ENCODE measurements at places on chromosomes 3 and 15.
A peak's percentile ranks its signal among the peaks of the same experiment; 100 is the strongest.

DNA sequence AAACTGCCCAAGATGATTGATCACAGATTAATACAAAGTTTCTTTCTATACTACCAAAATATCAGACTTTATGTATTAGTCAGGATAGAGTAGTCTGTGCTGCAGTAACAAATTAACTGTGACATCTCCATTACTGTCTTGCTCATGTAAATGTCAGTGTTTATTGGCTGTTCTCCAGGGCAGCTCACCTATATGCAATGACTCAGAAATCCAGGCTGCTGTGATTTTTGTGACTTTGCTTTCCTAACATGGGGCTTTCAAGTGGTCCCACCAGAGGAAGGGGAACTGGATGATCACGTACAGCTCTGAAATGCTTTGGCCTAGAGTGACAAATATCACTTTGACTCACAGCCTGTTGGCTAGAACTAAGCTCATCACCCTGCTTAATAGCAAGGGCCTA lies 12.9 kb downstream of the PLS1 start:
- DNase-seq: no peak

DNA sequence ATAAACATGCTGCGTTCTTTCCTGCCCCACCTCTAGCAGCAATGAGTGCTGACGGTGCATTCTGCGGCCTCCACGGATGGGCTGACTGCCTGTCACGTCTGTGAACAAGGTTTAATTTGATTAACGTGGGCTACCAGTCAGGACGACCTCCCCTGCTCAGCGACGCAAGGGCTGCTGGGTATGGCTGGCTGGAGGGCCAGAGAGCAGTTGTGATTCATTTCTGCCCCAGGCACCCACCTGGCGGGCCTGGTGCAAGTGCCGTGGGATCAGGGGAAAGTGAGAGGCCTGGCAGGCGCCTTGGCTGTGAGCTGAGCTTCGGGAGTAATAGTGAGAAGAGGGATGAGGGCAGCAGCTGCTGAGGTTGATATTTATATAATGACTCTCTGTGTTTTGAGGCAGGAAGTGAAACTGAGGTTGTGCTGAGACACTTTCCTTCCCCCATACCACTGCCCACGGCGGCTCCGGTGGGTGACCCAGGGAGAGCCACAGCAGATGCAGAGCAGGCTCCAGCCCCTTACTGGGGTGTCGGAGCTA lies 190.4 kb upstream of the BCL6 start:
- DNase-seq: no peak

- DNase-seq: peak; percentile 36
These were observed 716 bp downstream of the SMC4 start for GRCh38 chr3:160400030-160400701.

DNA sequence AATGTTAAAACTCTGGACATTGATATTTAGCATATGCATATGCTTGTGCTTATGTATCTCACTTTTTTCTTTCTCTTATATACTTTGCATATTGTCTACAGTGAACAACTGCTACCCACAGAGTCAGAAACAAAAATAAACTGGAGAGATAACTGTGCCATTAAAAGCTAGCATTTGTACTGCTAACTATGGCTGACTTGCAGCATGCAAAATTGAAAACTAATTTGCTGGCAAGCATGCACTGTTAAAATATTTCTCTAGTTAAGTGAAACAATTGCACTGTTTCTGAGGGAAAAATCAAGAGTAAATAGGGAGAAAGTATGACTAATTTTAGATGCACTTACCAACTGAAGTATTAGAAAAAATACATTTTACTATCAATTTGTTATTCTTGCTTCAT lies 177.8 kb downstream of the CBLB start:
- DNase-seq: no peak

- DNase-seq: no peak
These were observed 161.2 kb downstream of the MINAR1 start for GRCh38 chr15:79593119-79593869.

GRCh38 chr3:159807137-159808040 lies 181.2 kb upstream of the IL12A start:
- DNase-seq: no peak

- DNase-seq: no peak
These were observed 136.5 kb downstream of the SSR3 start for GRCh38 chr3:156418428-156418827.

GRCh38 chr15:28896951-28897350 lies 11.2 kb downstream of the APBA2 start:
- no peak for DNase-seq

DNA sequence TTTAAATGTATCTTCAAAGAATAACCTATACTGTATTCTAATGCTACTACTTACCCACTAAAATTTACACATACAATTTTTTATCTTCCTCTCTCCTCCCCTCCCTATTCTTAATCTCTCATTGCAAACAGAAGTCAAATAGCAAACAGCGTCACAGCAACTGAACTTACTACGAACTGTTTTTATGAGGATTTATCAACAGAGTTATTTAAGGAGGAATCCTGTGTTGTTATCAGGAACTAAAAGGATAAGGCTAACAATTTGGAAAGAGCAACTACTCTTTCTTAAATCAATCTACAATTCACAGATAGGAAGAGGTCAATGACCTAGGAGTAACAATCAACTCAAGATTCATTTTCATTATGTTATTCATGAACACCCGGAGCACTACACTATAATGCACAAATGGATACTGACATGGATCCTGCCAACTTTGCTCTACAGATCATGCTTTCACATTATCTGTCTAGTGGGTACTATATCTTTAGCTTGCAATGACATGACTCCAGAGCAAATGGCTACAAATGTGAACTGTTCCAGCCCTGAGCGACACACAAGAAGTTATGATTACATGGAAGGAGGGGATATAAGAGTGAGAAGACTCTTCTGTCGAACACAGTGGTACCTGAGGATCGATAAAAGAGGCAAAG lies 984 bp downstream of the FGF7 start:
- no peak for DNase-seq

- no peak for DNase-seq
These were observed 1.3 kb upstream of the AEN start for GRCh38 chr15:88619796-88620195.

GRCh38 chr15:69253156-69253555 lies 45.6 kb upstream of the PAQR5 start:
- no peak for DNase-seq

DNA sequence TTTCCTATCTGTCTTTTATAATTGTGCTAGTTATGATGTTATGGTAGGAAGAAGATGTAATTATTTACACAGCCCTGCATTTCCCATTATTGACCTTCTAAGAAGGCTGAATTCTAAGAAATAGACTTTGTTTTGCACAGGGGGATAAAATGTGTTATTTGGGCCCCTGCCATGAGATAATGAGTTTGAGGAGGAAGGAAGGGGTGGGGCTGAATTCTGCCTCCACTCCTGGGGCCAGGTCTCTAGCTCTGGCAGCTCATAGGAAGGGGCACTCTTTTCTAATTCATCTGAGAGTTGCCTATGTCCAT lies 69.2 kb upstream of the GOLGA8B start:
- DNase-seq: no peak

GRCh38 chr3:32240159-32240545 lies 1.7 kb downstream of the CMTM8 start:
- peak; percentile 6 for DNase-seq

- DNase-seq: no peak
These were observed 2.1 kb downstream of the RPP25 start for GRCh38 chr15:74954515-74954914.

DNA sequence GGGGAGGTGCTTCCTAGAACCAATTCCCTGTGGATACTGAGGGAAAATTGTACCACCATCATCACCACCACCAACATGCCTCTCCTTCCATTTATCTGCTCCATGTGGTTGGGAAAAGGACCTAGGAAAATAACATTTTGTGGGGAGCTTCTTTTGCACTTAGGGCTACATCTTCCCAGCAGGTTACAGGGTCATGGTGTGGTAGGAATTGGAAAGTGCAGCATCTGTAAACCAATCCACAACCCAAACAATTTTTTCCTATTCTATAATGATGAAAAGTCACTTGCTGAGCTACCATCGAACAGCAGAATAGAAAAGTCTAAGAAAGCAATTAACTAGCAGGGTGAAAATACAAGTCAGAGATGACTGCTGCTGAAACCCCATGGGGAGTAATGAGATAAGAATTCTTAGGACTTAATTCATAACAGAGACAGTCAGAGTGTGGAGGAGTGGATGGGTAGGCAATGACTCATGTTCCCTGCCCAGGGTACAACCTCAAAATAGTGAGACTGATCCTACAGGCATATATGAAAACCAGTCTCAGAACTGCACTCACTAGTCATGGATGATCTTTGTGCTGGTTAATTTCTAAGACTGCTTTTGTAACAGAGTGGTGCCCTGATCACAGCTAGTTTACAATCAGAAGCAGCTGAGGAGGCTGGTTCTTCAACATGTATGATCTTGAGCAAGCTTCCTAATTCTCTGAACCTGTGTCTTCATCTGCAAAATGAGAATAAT lies 38.1 kb upstream of the LEKR1 start:
- DNase-seq: no peak

GRCh38 chr3:185341616-185342458 lies 21.1 kb upstream of the MAP3K13 start:
- DNase-seq: no peak

DNA sequence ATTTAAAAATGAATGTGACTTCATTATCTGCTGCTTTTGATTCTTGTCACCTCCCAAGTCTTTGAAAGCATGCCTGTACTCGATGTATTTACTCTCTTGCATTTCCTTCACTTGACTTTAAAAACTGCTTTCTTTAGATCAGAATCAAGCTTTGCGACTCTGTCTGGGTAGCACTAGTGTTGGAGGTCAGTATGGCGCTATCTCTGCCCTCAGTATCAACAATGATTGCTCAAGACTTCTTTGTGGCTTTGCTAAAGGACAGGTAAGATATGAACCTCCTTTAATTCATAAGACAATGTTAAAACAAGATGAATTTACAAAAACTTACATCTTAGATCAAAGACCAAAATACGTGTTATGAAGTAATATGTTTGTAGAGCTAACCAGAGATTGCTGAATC lies 37.0 kb downstream of the VPS8 start:
- no peak for DNase-seq

DNA sequence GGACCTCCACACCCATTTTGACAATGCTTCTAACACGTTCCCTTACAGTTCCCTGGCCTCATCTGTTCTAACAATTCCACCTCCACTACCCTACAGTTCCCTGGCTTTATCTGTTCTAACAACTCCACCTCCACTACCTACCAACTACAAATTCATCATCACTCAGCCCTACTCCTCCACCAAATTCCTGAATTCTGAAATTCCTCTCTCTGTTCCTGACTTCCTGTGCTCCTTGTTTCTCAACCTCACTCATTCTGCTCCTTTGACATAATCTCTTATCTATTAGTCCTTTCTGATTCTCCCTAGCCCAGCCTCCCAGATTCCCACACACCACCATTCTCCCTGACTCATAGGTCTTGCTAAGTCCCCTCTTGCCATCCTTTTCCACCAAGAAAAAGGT lies 22.5 kb downstream of the UPK1B start:
- no peak for DNase-seq

- no peak for DNase-seq
These were observed 388.2 kb upstream of the RGMA start for GRCh38 chr15:93477188-93477587.

DNA sequence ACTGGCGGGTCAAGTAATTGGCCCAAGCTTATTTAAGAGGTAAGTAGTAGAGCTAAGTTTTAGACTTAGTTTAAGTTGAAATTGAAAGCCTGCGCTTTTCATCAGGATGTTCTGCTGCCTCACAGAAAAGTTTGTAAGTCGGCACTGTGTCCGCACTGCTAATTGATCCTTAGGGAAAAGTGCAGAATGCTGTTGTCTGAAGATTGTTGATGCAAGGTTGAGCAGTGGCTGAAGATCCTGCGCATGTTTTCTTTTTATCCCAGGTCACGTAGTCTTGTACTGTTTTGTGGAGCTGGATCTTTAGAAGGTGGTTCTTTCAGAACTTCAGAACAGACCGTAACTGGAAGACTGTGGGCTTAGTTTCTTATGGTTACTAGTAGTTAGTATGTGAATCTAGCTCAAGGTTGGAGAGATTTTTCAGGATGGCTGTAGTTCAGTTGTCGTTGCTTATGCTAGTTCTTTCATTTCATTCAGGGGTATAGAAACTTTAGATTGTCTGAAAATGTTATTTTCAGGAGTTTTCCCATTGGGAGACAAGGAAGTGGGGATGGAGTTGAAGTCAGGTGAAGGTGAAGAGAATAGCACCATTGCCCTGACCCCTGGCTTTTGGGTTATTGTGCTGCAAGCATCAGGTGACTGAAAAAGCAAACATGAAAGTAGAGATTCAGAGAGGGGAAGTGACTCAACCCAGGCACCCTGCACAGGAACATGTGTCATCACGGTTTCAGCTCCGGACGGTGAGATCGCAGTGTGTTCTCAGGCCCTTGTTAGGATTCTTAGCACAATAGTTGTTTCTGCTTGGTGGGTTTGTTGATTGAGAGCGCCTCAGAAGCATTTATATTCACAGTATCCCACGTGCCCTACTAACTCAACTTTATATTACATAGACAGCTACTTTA lies 32.8 kb downstream of the AKAP13 start:
- DNase-seq: no peak

DNA sequence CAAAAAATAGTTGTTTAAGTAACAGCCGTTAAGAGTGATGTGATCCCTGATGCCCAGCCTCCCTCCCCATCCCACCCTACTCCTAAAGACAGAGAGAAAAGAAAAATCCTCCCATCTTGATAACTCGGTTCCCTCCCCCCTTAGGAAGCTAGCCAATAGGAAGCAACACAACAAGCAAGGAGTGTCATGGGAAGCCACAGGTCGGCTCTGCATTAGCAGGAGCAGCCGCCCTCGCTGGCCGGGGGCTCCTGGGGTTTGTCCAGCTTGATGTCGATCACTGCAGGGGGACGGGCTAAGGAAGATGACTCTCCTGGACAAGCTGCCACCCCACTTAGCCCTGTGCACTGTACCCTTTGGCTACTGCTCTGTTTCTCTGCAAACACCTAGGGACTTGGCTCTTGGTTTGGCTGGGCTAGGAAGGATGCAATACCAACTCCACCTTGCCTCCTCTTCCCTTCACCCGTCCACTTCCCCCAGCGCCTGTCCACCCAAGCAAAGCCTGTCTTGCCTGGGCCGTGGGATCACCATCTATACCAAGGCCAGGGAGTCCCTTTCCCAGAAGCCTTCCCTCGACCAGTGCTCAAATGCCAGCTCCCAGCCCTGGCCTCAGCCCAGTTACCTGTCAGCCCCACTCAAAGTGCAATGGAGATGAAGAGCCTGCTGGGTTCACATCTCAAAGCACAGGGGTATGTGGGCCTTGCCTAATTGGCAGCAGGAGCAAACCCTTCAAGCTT lies 23.1 kb downstream of the SRPRB start:
- no peak for DNase-seq

DNA sequence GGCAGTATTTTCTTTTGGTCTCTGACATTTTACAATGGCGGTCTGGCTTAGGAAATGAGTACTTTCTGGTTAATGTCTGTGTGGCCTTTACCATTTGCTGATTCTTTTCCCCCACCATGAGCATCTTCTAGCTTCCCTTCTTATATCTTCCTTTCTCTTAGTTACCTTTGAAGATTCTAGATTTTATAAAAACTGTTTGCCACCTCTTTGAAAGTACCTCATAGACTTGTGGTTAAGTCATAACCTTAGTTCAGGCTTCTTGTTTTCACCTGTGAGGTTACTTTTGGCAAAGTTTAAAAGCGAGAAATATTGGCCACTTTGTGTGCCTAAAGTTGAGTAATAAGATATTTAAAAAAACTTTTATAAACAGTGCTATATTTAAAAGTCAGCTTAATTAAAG lies 147.4 kb downstream of the FMN1 start:
- no peak for DNase-seq

GRCh38 chr15:85748729-85749128 lies 46.0 kb downstream of the KLHL25 start:
- no peak for DNase-seq

All from neural crest cell (in vitro differentiated cells).